GM23338 (cell line): ENCODE measurements at places on chromosomes 1 and 21. TPM values are rescaled to one million over a fixed set of nuclear protein-coding genes. Genes with fewer than 3 reads are reported as not detected.

DNA sequence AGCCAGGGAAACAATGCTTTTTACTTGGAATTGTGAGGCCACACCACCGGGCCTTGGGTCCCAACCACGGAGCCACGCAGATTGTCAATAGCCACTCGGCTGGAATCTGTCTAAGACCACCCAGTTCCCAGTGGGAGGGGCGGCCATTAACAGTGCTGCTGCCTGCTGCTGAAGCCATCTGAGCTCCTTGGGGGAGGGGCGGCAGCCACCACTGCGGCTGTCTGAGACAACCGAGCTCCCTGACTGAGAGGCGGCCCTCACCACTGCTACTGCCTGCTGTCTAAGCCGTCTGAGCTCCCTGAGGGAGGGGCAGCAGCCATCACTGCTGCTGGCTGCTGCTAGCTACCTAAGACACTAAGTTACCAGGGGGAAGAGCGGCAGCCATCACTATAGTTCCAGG is 64.3 kb downstream of the DMRTA2 start:
- H3K4me1 ChIP-seq: 0 out of 2 replicates have a peak, but pooled peaks cover 4% of the 10 kb centered on the region
- H3K27ac ChIP-seq: no peak overlapping the region
- no peak overlapping the region for H3K4me3 ChIP-seq
- peak; percentile 29 for DNase-seq
- H3K27me3 ChIP-seq: no peaks in the 10 kb centered on the region

Gene MAN1A2
- 16.9 and 18.6 TPM in 2 replicates for total RNA-seq

Gene BGLAP
- total RNA-seq: 0.42 and 2.7 TPM in 2 replicates

Gene DPT
- not detected in 2 replicates for total RNA-seq

DNA sequence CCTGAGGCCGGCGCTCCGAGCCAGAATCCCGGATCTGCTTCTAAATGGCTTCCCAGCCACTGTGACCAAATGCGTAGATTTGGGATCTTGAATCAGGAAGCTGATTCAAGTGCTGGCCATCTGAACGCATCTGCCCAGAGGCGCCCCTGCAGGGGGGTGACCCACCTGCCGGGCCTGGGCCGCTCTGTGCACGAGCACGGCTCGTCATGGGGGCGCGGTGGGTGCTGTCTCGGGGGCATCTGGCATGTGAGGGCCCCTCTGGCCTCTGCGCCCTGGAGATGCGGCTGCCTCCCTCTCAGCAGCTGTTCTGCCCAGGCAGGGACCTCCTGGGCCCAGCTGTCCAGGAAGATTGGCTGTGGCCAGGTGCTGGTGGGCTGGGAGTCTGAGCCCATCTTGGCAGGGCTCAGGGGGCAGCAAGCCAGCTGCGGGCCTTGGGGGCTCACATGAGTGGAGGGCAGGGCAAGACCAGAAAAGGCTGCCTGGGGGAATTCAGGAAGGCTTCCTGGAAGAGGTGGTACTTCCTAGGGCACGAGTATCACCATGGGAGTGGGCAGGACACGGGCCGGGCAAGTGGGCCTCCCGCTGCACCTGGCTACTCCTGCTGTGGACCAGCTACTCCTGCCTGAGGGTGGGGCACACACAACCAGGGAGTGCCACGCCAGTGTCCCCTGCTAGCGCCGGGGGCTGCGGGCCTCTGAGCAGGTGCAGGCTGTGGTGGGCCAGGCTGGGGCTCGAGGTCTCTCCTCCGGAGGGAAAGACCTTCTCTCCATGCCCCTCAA is 25.1 kb downstream of the PLCH2 start:
- no peak for DNase-seq
- H3K27me3 ChIP-seq: no peaks in the 10 kb centered on the region
- no peak overlapping the region for H3K27ac ChIP-seq
- H3K36me3 ChIP-seq: no peaks in the 10 kb centered on the region
- no peaks in the 10 kb centered on the region for H3K4me1 ChIP-seq

Gene LDLRAD2
- 0.31 and 1.6 TPM in 2 replicates for total RNA-seq

- peak; percentile 89 for DNase-seq
- H3K4me1 ChIP-seq: no peaks in the 10 kb centered on the region
- no peak overlapping the region for H3K4me3 ChIP-seq
- no peak overlapping the region for H3K27ac ChIP-seq
- no peaks in the 10 kb centered on the region for H3K27me3 ChIP-seq
- no peaks in the 10 kb centered on the region for H3K36me3 ChIP-seq
Observed at GRCh38 chr1:174114788-174115448, 44.4 kb upstream of the RABGAP1L start.

DNA sequence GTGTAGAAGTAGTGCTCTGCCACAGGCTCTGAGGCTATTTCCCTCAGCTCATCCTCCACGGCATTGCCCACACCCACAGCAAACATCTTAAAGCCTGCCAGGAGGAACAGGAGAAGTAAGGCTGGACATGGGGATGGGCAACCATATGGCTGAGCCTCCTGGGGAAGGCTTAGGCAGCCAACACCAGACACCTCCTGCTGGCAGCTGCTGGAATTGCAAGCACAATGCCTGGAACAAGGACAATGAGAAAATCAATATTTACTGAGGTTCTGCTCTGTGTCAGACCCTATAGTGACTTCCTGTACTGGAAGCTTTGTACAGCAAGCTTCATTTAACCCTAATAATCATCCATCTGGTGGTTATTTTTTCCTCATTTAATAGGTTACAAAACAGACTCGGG is 8.2 kb downstream of the MATN1 start:
- no peaks in the 10 kb centered on the region for H3K4me1 ChIP-seq
- H3K4me3 ChIP-seq: no peak overlapping the region
- H3K27ac ChIP-seq: no peak overlapping the region
- H3K27me3 ChIP-seq: no peaks in the 10 kb centered on the region
